Activated T-helper 9 cell treated with anti-CD3 and anti-CD28 coated beads, Interleukin-2, amount 50 U/mL, for 16 hours (primary cell): ENCODE measurements at places on chromosomes 7 and 10.

GRCh38 chr10:98045785-98046389, 15.5 kb upstream of the CRTAC1 start:
- DNase-seq, result peak; percentile 30

GRCh38 chr10:35379226-35380137, 43.2 kb downstream of the CCNY start:
- DNase-seq, result no peak

GRCh38 chr7:105637755-105638154, 56.5 kb upstream of the EFCAB10 start:
- no peak for DNase-seq

- DNase-seq, result no peak
Measured at GRCh38 chr10:1274111-1274661, 218.0 kb downstream of the WDR37 start.
